ENCODE measurements at places on chromosomes 4 and X.

DNA sequence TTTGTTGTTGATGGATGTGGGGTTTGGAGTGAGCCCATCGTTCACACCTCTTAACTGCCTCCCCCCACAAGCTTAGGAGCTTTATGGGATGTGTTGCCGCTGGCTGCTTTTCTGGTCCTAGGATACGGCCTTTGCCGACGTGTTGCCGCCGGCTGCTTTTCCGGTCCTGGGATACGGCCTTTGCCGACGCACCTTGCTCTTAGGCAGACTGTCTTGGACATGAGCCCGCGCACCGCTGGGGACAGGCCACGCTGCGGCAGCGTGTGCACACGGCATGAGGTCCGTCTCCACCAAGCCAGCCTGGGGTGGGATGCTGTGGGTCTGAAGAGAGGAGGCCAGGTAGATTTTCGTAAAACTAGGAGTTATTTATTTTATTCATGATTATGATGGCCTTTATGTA lies 14.2 kb downstream of the RGS12 start:
- DNase-seq: no peak

- DNase-seq: no peak
These were observed 435.3 kb downstream of the C4orf33 start for GRCh38 chr4:129531253-129531652.

GRCh38 chrX:110138557-110138956 lies 135.6 kb downstream of the TMEM164 start:
- DNase-seq: no peak

DNA sequence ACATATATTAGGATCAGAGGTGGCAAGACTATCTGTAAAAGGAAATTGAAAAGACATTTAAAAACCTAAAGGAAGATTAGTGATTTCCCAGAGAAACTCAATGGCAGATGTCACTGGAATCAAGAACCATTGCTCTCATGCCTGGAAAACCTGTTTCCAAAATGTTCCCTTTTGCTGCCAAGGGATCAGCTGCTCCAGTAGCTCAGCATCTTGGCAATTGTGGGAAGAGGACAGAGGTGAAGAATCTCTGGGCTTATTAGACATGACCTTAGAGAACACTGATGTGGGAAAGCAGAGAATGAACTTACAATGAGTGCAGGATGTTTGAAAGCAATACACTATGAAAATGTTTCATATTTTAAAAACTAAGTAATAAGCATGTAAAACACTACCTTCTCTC lies 98.3 kb downstream of the SHROOM3 start:
- DNase-seq: no peak

DNA sequence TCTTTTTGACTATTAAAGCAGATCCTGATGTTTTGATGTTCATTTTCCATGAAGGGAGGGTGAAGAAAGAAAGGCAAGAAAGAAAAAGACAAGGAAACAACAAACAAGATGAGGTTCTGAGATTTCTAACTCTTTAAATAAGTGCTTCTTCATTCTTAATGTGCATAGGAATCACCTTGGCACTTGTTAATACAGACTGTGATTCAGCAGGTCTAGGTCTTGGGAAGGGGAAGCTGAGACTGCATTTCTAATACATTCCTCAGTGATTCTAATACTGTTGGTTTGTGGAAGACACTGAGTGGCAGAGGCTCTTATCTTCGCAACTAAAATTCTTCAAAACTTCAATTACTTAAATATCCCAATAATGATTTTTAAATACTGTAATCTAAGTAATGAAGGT lies 95.2 kb upstream of the NAP1L5 start:
- DNase-seq: no peak

DNA sequence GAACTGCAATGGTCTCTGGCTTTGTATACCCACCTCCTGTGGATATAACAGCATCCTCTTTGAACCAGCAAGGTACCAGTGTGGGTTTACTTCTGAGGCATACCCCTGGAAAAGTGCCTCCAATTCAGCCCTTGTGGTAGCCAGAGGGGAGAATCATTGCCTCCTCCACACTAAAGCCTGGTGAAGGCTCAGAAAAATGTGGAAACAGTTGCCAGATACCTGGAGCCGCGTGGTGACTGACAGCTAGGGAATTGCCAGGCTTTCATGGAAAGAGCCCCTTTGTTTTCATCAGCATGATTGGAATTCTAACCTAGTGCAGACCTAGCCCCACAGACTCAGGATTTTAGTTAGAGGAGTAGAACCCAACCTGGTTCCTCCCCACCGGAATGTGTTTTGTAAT lies 168.6 kb upstream of the KLF3 start:
- DNase-seq: no peak

DNA sequence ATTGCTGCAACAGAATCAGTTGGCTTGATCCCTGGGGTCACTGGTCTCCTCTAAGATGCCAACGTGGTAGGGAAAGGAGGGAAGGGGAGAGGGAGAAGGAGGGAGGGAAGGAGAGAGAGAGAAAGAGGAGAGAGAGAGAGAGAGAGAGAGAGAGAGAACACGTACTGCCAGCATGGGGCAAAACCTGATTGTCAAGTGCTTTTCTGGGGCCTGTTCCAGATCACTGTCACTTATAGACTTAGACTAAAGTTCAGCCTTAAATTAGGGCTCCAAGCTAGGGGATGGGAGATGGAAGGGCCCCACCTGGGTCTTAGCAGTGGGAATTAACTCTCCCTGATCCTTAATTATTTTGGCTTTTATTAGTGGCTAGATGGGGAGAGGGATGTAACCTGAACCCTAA lies 12.9 kb downstream of the SHROOM4 start:
- DNase-seq: no peak

- no peak for DNase-seq
These were observed 53.9 kb downstream of the PPM1K start for GRCh38 chr4:88230461-88230891.

GRCh38 chrX:940691-941090 lies 271.8 kb downstream of the CRLF2 start:
- DNase-seq: no peak

DNA sequence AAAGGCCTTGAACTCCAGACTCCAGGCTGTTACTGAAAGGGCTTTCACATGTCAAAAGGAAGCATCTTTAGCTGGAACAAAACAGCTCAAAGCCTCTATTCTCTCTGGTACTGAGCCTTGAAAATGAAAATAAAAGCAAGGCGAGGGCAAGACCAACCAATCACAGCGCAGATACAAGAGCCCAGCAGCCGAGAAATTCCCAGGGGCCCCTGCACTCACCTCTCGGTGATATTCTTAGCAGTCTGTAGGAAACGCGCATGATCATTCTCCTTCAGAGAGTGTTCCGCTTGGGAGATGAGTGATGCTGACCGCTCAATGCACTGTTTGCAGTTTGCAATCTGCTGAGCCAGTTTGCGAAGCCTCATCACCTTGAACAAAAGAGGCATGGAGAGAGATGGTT lies 138.1 kb downstream of the MID1 start:
- DNase-seq: no peak

All from central memory CD8-positive, alpha-beta T cell (primary cell).